ENCODE measurements at places on chromosomes 12 and 14. TPM values are rescaled to one million over a fixed set of nuclear protein-coding genes. Genes with fewer than 3 reads are reported as not detected.

Gene INSM2
- total RNA-seq, result not detected

Gene CHGA
- total RNA-seq, result not detected

Gene ACSM4
- not detected for total RNA-seq

Gene CCND2
- 44.0 TPM for total RNA-seq

Gene RNU4-1
- total RNA-seq, result under 0.01 TPM

Gene POLE
- 7.3 TPM for total RNA-seq

Gene LIN7A
- 12.7 TPM for total RNA-seq

Gene ADGRD1
- total RNA-seq, result 10.2 TPM
